ENCODE measurements at places on chromosomes 2 and 18.

GRCh38 chr2:11667194-11667593 is 2.8 kb downstream of the NTSR2 start:
- no peak for DNase-seq

DNA sequence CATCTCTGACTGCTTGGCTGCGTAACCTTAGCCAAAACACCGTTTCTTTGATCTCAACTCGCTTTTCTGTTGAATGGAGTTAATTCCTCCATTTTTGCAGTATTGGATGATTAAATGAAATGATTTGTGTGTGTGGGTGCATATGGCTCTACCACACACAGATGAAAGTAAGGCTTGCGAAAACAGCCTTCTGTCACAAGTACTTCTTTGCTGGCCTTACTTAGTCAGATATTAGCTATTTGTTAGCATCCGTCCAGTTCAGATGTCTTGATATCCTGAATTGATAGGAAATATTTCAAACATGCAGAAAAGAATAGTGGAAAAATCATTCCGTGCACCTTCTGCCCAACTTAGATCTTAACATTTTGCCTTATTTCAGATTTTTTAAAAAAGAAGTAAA is 21.8 kb downstream of the NCOA1 start:
- no peak for DNase-seq

GRCh38 chr2:208867374-208867773 is 460.8 kb downstream of the PTH2R start:
- DNase-seq, result no peak

DNA sequence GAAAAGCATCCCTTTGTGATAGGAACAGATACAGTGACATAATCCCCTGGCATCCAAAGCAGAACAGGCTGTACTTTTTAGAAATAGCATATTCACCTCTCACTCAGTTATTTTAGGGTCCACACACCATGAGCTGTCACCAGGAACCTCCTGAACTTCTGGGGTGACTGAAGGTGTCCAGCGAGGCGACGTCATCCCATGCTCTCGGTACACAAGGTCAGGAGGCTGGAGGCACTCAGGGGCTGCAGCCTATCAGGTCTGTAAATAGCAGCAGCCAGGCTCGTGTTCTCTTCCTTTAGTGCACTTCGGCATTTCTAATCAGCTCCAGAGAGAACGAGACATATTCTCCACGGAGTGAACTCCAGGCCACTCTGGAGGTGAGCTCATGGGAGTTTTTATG is 98.3 kb downstream of the GATA6 start:
- no peak for DNase-seq

- no peak for DNase-seq
These were observed 85.8 kb upstream of the GLS start for GRCh38 chr2:190794790-190795189.

Data from stimulated activated CD4-positive, alpha-beta T cell treated with anti-CD3 and anti-CD28 coated beads, Interleukin-4, amount 100 ng/mL, for 24 hours (primary cell).